ENCODE measurements at places on chromosomes 12 and 14. TPM values are rescaled to one million over a fixed set of nuclear protein-coding genes. Genes with fewer than 3 reads are reported as not detected.

- no peak for DNase-seq
Observed at GRCh38 chr14:32129124-32129523, 52.0 kb downstream of the ARHGAP5 start.

- DNase-seq = no peak
Observed at GRCh38 chr14:103519043-103519836, 3.4 kb downstream of the CKB start.

DNA sequence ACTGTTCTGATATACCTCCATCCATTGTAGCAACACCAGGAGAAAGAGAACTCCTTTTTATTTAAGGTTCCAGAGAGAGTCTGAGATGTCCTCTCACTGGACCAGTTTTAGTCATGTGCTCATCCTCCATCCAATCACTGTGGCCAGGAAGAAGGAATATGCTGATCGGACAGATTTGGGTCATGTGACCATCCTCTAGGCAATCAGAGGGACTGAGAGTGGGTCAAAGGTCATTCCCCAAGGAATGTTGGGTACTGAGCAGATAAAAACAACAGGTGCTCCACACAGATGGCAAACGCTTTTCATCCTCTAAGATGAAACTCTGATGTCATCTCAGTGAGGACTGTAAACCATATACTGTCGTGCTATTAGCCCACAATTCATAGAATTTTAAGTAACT is 28.8 kb upstream of the RPH3A start:
- DNase-seq = no peak

Gene TAS2R8
- not detected for total RNA-seq

- no peak for DNase-seq
Observed at GRCh38 chr12:27627123-27627852, 69.0 kb upstream of the REP15 start.

Gene IAPP
- not detected for total RNA-seq

Gene RFX4
- not detected for total RNA-seq

Measured in colonic mucosa (tissue), 4 donors.